ENCODE measurements at places on chromosomes 7 and 10.
A peak's percentile ranks its signal among the peaks of the same experiment; 100 is the strongest.

DNA sequence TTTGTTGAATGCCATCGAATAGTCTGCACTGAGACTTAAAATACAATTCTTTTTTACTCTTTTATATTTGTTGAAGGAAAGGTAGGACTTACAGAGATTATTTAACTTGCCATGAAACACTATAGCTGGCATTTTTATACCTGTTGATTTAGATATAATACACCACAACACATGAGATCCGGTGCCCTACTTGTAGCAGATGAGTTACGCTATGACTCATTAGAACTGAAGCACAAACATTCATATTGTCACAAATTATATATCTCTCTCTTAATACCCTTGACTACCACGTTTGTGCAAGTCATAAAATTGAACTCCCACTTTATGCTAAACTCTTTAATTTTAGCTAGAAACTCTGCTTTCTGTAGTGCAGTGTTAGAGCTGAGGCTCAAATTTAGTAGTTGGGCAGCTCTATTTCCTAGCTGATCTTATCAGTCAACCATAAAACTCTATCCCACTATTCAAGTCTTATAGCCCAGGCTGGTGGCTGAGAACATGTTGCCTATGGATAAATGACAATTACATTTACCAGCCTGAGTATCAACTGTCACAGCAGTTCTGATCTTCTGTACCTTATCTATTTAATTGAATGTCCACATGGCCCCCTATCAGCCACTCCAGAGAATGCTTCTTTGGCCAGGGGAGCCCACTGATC, 137.4 kb upstream of the SEMA3D start:
- no peak for DNase-seq

DNA sequence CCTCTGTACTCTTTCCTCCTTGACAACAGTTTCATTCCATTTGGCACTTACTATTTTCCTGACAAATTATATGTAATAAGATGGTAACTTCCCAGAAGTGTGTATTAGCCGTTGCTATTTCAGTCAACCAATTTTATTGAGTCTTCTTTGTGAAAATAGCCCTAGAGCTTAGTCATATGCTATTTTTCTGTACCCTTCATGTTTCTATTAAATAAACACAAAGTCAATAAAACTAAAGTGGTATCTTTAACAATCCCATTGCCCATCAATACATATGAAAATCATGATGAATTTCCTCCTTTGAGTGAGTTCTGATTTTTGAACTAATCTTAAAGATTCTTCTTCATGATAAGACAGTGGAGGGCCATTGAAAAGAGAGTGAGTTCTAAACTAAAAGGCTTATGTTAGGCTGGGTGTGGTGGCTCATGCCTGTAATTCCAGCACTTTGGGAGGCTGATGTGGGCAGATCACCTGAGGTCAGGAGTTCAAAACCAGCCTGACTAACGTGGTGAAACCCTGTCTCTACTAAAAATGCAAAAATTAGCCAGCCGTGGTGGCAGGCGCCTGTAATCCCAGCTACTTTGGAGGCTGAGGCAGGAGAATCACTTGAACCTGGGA, 5.9 kb upstream of the MYPN start:
- no peak for DNase-seq

GRCh38 chr10:58319599-58319998, 15.2 kb upstream of the UBE2D1 start:
- no peak for DNase-seq

GRCh38 chr7:88278881-88279280, 27.8 kb downstream of the STEAP4 start:
- no peak for DNase-seq

DNA sequence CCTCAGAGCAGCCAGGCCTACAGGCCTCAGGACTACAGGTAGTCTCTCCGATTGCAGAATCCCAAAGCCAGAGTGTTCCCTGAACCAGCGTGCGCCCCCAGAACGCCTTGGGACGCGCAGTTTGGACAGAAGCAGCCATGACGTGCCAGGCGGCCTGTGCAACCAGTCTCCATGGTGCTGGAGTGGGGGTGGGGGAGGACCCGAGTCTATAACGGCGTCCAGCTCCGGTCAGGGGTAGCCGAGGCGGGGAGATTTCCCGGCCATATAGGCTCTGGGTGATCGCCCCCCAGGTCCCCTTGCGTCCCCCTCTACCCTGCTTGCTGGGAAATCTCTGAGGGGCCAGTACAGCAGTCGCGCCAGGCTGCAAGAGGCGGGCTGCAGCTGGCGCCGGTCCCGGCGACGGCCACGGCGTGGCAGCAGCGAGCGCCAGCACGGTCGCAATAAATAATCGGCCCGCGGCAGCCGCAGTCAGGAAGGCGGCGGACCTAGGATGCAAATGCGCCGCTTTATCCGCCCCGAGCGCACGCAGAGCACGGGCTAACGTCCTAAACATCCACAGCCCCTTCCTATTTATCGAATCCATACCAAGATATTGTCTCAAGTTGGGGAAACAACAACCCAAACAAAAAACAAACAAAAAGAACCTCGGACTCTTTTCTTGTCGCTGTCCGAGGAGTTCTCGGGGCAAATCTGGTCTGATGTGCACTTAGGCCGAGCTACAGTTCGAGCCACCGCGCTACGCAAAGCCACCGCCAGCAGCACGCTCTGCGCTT, 1.6 kb downstream of the HOXA3 start:
- DNase-seq: peak; percentile 78

- DNase-seq: no peak
Measured at GRCh38 chr7:107394276-107394675, 75.6 kb upstream of the GPR22 start.
